ENCODE measurements at places on chromosomes 6 and 20.

DNA sequence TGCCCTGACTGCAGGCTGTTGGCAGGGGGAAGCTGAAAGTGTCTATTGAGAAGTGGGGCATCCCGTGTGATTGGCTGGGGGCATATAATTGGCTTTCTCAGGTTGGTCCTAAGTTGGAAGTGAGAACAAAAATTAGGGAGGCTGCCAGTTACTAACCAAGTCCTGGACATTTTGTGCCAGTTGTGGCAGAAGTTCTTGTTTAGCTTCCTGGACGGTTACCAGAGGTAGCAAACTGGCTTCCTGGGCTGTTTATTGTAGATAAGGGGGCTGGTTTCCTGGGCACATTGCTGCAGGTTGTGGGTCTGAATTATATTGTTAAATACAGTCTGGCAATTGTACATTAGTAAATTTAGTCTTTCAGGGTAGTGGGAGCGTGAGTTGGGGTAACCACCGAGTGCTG, 50.6 kb upstream of the SLC2A12 start:
- DNase-seq = no peak

GRCh38 chr6:78436335-78436734, 431.0 kb upstream of the IRAK1BP1 start:
- no peak for DNase-seq

DNA sequence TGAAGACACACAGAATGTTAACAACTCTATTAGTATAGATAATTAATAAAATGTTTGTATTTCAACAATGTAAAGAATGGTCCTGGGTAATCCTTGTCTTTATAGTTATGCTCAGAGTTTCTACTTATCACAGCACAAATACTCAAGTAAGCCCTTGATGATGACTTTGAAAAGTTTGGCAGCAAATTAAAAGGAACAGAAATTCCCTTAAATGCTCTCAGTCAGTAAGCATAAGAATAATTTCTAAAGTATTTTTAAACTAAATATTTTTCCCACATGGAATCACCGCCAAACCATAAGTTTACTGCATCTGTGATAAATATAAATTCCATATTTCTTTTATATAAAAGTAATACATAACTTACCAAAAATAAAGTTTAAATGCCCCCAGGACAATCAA, 96.1 kb downstream of the COL12A1 start:
- DNase-seq = no peak

DNA sequence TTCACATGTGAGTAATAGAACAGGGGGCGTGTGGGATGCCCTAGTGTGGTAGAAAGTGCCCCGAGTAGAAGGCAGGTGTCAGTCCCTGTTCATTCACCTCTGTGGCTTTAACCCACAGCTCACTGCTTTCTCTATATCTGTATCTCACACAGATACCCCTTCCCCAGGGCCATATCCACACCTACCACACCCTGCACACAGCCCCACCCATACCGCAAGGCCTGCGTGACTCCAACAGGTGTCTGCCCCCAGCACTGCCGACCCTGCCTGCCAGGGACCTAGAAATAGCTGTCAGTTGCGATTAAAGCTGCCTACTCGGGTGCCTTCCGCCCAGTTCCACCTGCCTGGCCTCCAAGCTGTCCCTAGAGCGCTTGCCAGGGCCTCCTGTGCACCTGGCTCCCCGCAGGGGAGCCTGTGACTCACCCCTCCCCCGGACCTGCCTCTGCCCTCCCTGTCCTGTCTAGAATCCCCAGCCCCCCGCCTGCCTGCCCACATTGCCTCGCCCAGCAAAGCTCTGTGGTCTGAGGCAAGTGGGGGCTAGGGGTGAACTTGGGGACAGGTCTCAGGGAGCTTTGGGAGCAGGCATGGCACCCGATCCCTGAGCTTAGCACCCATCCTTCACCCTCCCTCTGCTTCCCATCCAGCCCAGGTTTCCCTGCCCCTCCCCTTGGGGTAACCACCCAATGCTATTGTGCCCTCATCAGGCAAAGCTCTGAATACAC, 38.3 kb upstream of the ID1 start:
- no peak for DNase-seq

- no peak for DNase-seq
Measured at GRCh38 chr6:2097464-2097863, 147.9 kb downstream of the GMDS start.

DNA sequence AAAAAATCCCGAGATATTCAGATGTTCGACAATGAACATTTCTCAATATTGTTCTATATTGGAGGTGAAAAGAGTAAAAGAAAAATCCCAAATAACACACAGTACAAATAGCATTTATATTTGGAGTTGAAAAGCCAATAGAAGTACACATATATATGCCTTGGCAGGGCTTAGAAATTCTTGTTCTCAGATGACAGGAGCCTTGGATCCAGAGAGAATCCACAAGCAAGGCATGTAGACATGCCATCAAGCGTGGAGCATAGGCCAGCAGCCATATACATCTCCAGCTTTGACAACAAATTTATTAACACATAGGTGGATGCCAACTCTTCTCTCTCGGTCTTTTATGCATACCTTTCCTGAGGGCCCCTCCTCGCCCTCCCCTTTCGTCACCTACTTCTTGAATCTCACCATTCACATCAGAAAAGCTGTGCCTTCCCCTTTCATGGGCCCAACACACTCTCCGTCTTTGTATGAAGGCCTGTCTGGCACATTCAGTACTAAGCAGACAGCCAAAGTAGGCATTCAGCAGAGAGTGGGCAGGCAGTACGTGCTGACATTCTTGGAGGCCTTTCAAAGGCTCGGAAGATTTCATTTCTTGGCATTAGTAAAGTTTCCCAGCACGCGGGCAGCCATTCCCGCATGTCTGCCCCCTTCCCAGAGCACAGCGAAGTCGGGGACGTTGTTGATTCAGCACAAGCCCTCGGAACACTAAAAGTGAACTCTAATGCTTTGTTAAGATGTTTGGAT, 18.2 kb downstream of the NEDD9 start:
- no peak for DNase-seq

DNA sequence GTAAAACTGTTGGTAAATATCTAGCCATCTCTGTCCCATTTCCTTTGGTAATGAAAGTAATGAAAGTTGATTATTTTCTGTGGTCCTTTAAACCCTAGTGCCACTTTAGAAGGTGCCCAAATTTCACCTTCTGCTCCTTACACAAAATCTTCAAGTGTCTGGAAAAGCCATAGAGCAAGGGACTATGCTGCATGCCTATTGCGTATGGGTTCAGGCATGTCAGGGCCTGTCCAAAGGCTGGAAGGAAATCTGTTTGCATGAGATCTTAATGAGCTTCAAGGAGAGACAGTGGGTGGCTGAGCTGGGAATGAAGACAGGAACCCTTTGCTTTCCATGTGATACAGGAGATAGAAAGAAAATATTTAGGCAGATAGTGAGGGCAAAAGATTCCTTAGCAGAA, 66.6 kb upstream of the CCN6 start:
- DNase-seq = no peak

DNA sequence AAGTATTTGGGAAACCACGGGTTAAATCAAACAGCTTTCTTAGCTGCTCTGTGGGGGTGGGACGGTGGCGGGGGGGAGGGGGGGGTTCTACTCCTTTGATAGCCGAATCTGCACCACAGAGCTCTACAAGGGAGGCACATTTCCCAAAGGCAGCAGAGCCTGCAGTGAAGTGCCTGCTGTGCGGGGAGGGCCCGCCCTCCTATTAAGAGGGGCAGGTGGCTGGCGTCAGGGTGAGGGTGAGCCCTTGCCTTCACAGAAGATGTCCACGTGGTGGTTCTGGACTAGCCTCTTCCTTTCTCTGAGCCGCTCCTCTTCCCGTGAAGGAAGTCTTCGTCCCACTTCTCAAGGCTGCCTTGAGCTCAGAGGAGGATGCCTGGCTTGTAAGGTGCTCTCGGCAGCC, 174.9 kb upstream of the THBS2 start:
- DNase-seq = no peak

GRCh38 chr20:24662752-24663365, 193.4 kb downstream of the SYNDIG1 start:
- DNase-seq = no peak

- no peak for DNase-seq
Measured at GRCh38 chr6:45057711-45058110, 270.4 kb upstream of the RUNX2 start.

DNA sequence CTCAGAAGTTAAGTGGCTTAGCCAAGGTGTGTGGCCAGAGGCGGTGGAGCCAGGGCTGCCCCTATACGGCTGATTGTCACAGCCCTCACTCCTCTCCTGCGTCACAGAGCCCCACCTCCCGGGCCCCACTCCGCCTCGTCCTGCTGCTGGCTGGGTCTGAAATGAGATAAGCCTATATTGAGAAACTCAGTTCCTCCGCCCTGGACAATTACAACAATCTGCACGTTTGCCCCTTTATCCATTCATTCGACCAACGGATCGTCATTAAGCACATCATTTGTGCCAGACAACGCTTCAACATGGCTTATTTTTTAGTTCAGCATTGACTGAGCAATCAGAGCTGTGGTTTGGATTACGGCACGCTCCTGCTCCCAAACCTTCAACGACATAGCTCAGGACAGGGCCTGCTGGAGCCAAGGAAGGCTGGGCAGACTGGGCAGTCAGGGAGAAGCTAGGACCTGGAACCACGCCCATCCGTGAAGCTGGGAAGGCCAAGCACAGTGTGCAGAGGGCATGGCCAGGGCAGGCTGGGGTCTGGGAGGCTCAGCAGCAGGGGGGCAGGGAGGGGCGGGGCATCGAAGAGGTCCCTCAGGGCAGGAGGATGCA, 16.6 kb upstream of the EZR start:
- DNase-seq = no peak

- no peak for DNase-seq
Measured at GRCh38 chr6:111011360-111012142, 29.7 kb downstream of the RPF2 start.

DNA sequence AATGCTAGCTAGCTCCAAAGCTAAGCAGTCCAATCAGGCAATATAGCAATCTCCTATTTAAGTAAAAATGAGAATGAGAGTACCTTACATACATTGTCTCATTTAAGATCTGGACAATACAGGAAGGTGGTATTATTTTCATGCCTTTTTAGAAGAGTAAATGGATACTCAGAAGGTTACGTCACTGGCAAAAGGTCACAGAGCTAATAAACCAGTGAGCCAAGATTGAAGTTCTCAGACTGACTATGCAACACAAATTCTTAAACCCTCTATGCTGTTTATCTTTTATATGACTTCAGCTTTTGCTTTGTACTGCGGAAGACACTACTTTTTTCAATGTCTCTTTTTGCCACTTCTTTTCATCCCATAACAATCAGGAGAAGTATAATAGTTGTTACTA, 135.2 kb upstream of the PRL start:
- no peak for DNase-seq

All from stimulated activated CD8-positive, alpha-beta memory T cell treated with anti-CD3 and anti-CD28 coated beads, Interleukin-15, amount 100 ng/mL, for 4 hours (primary cell).